ENCODE measurements at places on chromosomes 11 and 22. TPM values are rescaled to one million over a fixed set of nuclear protein-coding genes. Genes with fewer than 3 reads are reported as not detected.

DNA sequence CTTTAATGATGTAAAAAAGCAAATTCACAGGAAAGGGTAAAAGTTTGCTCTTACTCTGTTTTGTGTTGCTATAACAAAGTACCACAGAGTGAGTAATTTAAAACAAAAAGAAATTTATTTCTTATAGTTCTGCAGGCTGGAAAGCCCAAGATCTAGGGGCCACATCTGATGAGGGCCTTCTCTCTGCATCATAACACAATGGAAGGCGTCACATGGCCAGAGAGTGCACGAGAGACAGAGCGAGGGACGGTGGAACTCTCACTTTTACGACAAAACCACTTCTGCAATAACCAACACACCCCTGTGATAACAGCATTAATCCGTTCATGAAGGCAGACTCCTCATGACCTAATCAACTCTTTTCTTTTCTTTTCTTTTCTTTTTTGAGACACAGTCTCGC, 31.1 kb downstream of the CD6 start:
- DNase-seq, result no peak

GRCh38 chr11:34254011-34254410, 103.8 kb downstream of the ABTB2 start:
- DNase-seq, result no peak

- no peak for DNase-seq
Measured at GRCh38 chr11:69915151-69915500, 95.9 kb upstream of the FGF3 start.

DNA sequence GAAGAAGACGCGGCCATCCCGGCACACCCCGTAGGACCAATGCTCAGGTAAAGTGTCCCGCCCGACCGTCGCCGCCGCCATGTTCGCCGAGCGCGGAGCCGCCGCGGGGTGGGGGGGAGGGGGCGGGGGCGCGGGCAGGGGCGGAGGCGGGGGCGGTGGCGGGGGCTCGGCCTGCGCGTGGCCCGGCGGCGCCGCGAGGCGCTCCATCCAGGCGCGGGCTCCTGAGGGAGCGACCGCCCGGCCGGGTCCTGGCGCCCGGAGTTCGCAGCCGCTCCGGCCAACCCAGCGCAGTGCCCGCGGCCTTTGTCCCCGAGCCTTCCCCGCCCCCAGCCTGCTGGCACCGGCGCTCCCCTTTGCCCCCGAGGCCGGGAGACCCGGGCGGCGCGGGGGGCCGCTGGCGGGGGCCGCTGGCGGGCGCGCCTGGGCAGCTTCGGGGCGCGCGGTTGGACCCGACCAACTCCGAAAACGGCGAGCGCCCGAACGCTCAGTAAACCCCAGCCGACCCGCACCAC, at the start of gene PLEKHA7:
Gene PLEKHA7 (minus strand): TSS at position 94 of the 512 bp plus-strand sequence. CDS start 13 bp downstream, at position 81.
- DNase-seq, result no peak

GRCh38 chr11:61480994-61481335, 27.6 kb upstream of the LRRC10B start:
- DNase-seq, result no peak

The CNTF gene
- 0.74 TPM for total RNA-seq

Data from prostate gland (tissue), 2 donors.